ENCODE measurements at places on chromosomes 13 and 19. TPM values are rescaled to one million over a fixed set of nuclear protein-coding genes. Genes with fewer than 3 reads are reported as not detected.
A peak's percentile ranks its signal among the peaks of the same experiment; 100 is the strongest.

Gene KLK11
- not detected for total RNA-seq

Gene PSG6
- total RNA-seq = not detected

Gene UNC13A
- total RNA-seq = 0.02 TPM

Gene ZNF536
- total RNA-seq = not detected

Gene EID2
- 17.6 TPM for total RNA-seq

Gene GNA15
- 134 TPM for total RNA-seq

DNA sequence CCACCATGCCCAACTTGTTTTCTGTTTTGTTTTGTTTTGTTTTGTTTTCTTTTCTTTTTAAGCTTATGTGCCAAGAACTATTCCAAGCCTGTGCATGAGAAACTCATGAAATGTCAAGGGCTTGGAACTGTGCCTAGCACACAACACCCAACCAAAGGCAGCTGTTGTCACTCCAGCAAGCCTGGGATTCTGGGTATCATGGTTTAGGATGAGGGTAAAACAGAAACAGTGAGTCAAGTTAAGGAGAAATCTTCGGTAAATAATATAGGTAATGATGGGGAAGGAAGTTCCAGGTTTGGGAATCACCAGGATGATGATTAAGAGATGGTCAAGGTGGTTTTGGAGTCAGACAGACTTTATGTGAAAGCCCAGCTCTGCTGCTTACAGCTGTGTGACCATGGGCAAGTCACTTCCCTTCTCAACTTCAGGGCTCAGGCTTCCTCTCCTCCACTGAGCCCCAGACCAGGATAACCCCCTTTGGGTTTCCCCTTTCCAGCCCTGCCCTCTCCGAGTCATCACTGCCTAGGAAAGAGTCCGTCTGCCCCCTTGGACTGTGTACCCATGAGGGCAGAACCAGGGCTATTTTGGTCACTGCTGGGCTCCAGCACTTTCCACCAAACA, 5.0 kb downstream of the PVR start:
- no peak overlapping the region for H3K27ac ChIP-seq
- H3K36me3 ChIP-seq = peaks cover 2% of the 10 kb centered on the region
- H3K27me3 ChIP-seq = no peaks in the 10 kb centered on the region
- H3K4me3 ChIP-seq = no peak overlapping the region

- DNase-seq = no peak
- no peak overlapping the region for H3K27ac ChIP-seq
- H3K36me3 ChIP-seq = no peaks in the 10 kb centered on the region
- H3K4me1 ChIP-seq = no peaks in the 10 kb centered on the region
- no peaks in the 10 kb centered on the region for H3K27me3 ChIP-seq
Observed at GRCh38 chr13:106156468-106156867, 379.0 kb downstream of the EFNB2 start.

- no peaks in the 10 kb centered on the region for H3K36me3 ChIP-seq
- no peaks in the 10 kb centered on the region for H3K4me1 ChIP-seq
- no peak overlapping the region for H3K27ac ChIP-seq
- H3K27me3 ChIP-seq = no peaks in the 10 kb centered on the region
- no peak overlapping the region for H3K4me3 ChIP-seq
Observed at GRCh38 chr13:97695684-97696083, 257.8 kb upstream of the IPO5 start.

DNA sequence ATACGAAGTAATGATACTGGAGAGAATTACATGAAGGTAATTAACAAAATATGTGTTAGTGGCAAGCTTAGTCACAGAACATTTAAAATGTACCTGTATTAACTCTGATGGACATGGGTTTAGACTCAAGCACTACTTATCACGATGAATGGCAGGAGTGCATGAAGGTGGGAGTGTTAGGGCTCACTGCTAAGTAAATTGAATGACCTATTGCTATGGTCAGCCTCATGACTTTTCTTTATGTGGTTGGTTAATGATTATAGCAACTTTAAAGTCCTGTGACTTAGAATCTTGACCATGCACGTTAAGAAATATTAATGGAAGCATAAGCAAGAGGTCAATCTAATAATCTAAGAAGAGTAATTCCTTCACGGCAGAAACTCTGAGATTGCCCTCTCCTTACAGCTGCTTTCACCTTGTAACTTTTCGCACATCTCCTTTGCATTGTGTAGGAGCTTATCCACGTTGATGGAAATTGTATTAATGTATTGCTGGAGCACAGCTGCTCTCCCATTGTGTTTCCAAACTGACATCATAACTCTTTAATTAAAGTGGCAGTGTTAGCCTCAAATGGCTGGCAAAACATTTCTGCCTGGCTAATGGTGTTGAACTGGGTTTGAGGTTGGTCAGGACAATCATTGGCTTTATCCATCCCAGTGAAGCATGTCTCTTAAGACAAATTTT, 114.5 kb downstream of the RXFP2 start:
- H3K27ac ChIP-seq = no peak overlapping the region
- H3K4me1 ChIP-seq = no peaks in the 10 kb centered on the region
- H3K4me3 ChIP-seq = no peak overlapping the region
- no peaks in the 10 kb centered on the region for H3K36me3 ChIP-seq
- DNase-seq = no peak

DNA sequence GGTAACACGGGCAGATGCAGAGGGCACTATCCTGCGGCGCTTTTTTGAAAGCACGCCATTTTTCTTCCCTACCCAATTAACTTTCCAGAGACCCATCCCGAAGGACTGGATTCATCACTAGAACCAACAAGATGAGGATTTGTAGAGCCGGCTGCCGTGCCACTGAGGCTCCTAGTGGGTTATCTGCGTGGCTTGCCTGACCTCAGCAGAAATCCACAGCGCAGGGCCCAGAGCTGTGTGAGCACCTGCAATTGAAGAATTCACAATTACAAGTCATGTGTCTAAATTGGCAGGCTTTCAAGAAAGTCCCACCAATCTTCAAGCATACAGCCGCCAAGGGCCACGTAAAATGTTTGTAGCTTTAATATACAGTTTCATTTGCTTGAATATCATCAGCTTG, 75.5 kb downstream of the ALOX5AP start:
- DNase-seq = no peak
- no peak overlapping the region for H3K27ac ChIP-seq
- H3K4me3 ChIP-seq = no peak overlapping the region
- H3K36me3 ChIP-seq = no peaks in the 10 kb centered on the region
- peaks cover 5% of the 10 kb centered on the region for H3K27me3 ChIP-seq

- H3K27me3 ChIP-seq = peaks cover 11% of the 10 kb centered on the region
- H3K27ac ChIP-seq = peak overlapping the region; percentile 86
- H3K4me1 ChIP-seq = peaks cover 29% of the 10 kb centered on the region
- peak overlapping the region; percentile 87 for H3K4me3 ChIP-seq
- H3K36me3 ChIP-seq = peaks cover 36% of the 10 kb centered on the region
- peak; percentile 91 for DNase-seq
Observed at GRCh38 chr19:54462655-54463530, 685 bp downstream of the LENG9 start.

DNA sequence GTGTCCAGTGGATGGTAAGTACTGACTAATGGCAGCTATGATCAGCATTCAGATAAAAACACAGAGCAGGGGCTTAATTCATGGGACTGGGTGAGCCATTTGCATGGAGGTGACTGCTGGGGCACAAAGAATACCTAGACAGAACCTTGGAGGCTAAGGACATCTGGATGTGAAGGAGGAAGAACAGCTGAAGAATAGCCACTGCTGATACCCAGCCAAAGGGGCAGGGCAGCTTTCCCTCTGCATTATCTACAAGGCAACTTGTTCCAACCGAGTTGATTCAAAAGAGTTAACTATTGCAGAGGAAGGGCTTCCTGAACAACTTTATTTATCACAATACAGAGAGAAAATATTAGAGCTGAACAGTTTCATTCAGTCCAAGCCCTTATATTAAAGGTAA, 13.1 kb upstream of the THSD1 start:
- H3K4me3 ChIP-seq = no peak overlapping the region
- no peak for DNase-seq
- H3K27ac ChIP-seq = no peak overlapping the region
- no peaks in the 10 kb centered on the region for H3K4me1 ChIP-seq
- H3K36me3 ChIP-seq = peaks cover 48% of the 10 kb centered on the region

GRCh38 chr13:110665491-110666254, 40.2 kb downstream of the CARS2 start:
- peaks cover 1% of the 10 kb centered on the region for H3K4me1 ChIP-seq
- H3K36me3 ChIP-seq = peaks cover 61% of the 10 kb centered on the region
- no peak for DNase-seq
- no peaks in the 10 kb centered on the region for H3K27me3 ChIP-seq
- no peak overlapping the region for H3K4me3 ChIP-seq

- no peak for DNase-seq
- H3K27me3 ChIP-seq = peaks cover 19% of the 10 kb centered on the region
- H3K4me1 ChIP-seq = peaks cover 3% of the 10 kb centered on the region
- no peak overlapping the region for H3K4me3 ChIP-seq
- H3K36me3 ChIP-seq = peaks cover 2% of the 10 kb centered on the region
Observed at GRCh38 chr13:23427342-23427843, 6.1 kb downstream of the SACS start.

- no peak for DNase-seq
- no peaks in the 10 kb centered on the region for H3K36me3 ChIP-seq
- H3K4me1 ChIP-seq = peaks cover 35% of the 10 kb centered on the region
Observed at GRCh38 chr19:45450012-45450333, 17.8 kb upstream of the FOSB start.

DNA sequence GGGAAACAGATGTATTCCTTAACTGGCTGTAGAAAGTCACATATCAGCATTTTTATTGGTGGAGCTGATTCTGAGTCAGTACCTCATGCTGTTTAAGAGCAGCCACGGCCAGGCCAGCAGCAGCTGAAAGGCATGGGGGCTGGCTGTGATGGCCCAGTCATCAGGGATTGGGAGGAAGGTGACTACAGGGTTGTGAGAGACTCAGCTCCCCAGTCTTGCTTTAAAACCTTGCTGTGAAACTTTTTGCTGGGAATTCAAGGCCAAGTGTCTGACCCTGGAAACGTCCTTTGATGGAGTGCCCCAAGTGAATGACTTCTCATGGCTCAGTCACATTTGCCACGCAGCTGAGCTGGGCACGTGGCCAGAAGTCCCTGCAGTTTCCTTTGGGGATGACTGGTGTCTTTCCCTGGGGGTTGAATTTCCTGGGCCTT, 39.1 kb upstream of the RNF113B start:
- no peaks in the 10 kb centered on the region for H3K36me3 ChIP-seq
- H3K27me3 ChIP-seq = peaks cover 1% of the 10 kb centered on the region
- DNase-seq = no peak
- H3K27ac ChIP-seq = no peak overlapping the region
- no peaks in the 10 kb centered on the region for H3K4me1 ChIP-seq

DNA sequence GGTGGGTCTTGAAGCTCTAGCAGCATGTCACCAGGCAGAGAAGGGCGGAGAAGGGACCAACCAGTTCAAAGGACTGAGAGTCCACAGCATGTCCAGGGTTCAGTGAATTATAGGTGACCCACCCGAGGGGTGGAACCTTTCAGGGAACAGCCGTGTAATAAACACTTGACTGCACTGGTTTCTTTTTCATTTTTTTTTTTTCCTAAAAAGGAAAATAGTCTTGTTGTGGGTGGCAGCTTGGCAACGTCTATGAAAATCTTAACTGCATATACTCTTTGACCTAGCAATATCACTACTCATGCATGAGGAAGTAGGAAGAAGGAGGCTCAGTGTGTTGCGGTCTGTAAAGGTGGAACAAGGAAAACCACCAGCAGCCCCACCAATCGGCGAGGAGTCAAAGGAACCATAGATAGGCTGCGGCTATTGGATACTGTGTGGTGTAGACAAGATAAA, 13.0 kb upstream of the MYH14 start:
- H3K36me3 ChIP-seq = no peaks in the 10 kb centered on the region
- no peak overlapping the region for H3K27ac ChIP-seq
- no peaks in the 10 kb centered on the region for H3K4me1 ChIP-seq

DNA sequence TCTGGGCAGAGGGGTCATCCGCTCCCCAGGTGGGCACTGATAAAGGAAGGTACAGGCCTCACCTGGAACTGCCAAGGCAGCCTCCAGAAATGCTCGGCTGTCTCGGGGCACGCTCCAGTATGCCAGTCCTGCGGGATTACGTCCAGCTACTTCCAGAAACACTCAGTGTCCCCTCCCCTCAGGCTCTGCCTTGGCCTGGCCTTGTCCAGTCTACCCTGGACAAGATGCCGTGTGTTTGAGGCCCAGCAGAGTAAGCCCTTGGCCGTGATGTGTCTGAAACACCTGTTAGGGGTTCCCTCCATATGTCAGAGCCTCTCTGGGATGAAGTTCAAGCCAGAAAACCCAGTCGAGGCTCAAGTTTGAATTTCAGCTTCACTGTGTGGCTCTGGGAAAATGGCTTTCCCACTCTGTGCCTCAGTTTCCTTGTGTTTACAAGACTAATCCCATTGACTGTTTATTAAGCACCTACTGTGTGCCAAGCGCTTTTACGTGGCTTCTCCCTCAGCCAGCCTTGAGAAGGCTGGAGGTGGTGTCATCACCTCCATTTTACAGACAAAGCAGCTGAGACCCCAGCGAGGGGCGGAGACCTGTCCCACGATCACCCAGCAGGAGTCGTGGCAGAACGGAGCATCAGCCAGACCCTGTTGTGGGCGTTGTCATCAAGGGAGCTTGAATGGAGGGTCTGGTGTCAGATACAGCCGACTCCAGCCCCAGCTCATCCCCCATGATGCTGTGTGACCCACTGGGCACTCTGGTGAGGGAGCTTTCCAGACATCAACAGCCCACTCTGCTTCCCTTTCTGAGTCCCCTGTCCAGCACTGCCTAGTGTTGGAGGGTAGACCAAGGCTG, 2.0 kb upstream of the PIK3R2 start:
- DNase-seq = no peak
- H3K27ac ChIP-seq = peak overlapping the region; percentile 96
- no peaks in the 10 kb centered on the region for H3K27me3 ChIP-seq
- H3K36me3 ChIP-seq = peaks cover 24% of the 10 kb centered on the region
- peak overlapping the region; percentile 86 for H3K4me3 ChIP-seq

- no peak overlapping the region for H3K4me3 ChIP-seq
- H3K27me3 ChIP-seq = no peaks in the 10 kb centered on the region
- no peak for DNase-seq
- peaks cover 12% of the 10 kb centered on the region for H3K36me3 ChIP-seq
- peaks cover 40% of the 10 kb centered on the region for H3K4me1 ChIP-seq
Observed at GRCh38 chr13:40204246-40204645, 462.2 kb downstream of the FOXO1 start.

DNA sequence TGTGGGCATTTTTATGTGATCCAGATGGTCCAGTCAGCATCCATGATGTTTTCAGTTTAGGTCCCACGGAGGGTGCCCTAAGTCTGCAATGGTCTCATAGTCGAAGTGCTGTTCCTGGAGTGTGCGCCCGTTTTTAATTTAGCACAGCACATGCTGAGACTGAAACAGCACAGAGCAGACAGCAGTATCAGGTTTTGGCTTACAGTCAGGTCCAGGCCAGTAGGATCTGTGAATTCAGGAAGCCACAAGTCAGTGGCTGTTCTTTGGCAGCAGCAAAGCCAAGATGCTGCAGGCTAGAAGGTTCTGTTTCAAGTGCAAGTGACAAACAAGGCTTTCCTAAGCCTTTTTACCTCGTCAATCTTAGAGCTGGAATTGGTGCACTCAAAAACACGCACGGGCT, 18.3 kb downstream of the FBXO27 start:
- no peaks in the 10 kb centered on the region for H3K36me3 ChIP-seq
- H3K4me3 ChIP-seq = no peak overlapping the region
- H3K27ac ChIP-seq = no peak overlapping the region
- no peaks in the 10 kb centered on the region for H3K4me1 ChIP-seq

- H3K4me3 ChIP-seq = peak overlapping the region; percentile 60
- H3K36me3 ChIP-seq = peaks cover 26% of the 10 kb centered on the region
- H3K27ac ChIP-seq = peak overlapping the region; percentile 90
Observed at GRCh38 chr19:39397360-39398296, 6.5 kb downstream of the MED29 start.

- DNase-seq = peak; percentile 63
- peak overlapping the region; percentile 34 for H3K4me3 ChIP-seq
- peak overlapping the region; percentile 61 for H3K27ac ChIP-seq
- peaks cover 5% of the 10 kb centered on the region for H3K27me3 ChIP-seq
Observed at GRCh38 chr19:50460161-50460765, 16.0 kb upstream of the EMC10 start.

Measured in activated CD4-positive, alpha-beta T cell treated with anti-CD3 and anti-CD28 coated beads, Interleukin-2, amount 10 ng/mL, durations not matched to agents 24 days and 14 days (primary cell).